ENCODE measurements at places on chromosomes 5 and 9.

GRCh38 chr9:77475641-77476473 is 172.3 kb downstream of the GNA14 start:
- DNase-seq: no peak

DNA sequence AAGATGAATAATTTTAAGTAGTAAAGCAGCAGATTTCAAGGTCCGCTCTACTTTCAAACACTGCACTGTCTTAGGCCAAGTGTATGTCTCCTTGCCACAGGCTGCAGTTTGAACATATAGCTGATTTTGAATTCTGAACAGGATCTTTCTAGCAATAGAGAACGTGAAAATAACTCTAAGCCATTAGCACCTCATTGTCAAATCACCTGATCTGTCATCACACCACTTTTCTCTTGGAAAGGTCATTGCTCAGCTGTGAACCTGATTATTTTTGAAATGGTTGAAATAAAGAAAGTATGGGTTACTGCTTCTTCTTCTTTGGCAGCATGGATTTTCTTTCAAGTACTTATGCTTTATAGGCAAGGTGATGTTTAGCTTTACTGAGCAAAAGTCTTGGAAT is 357.0 kb upstream of the RORB start:
- DNase-seq: no peak

- DNase-seq: no peak
Observed at GRCh38 chr5:54558362-54558761, 40.8 kb downstream of the SNX18 start.

DNA sequence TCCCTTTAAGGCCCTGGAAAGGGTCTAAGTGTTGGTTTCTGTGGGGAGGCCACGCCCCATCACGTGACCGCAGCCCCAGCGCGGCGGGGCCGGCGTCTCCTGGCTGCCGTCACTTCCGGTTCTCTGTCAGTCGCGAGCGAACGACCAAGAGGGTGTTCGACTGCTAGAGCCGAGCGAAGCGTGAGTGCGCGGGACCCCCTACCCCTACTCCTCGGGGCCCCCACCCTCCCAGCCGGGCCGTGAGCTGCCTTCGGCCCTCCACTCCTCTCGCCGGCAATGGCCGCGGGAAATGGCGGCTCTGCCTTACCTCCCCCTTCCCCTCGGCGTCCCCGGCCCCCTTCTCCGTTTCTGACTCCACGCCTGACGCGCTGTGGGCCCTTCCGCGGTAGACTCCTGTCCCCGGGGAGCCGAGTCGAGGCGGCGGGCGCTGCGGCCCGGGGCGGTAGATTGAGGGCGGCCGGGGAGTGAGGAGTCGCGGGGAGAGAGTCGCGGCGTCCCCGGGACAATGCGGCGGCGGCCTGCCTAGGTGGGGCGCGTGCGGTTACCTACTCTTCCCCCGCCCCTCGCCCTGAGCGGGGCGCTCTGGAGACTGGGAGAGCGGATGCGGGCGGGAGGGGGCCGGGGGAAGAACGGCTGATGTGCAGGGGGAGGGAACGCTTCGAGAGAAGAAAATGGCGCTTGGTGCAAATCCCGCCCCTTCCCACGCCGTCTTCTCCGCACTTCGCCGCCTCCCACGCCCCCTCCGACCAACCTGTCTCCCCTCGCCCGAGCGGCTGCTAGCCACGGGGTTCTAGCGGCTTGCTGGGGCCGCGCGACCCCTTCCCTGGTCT is at the start of gene SUB1:
SUB1 (plus strand) TSS at position 112 of the 830 bp plus-strand sequence. CDS start 2,956 bp downstream, outside the sequence.
- DNase-seq: peak; percentile 86

- no peak for DNase-seq
Observed at GRCh38 chr5:170357955-170358444, 31.2 kb downstream of the KCNMB1 start.

DNA sequence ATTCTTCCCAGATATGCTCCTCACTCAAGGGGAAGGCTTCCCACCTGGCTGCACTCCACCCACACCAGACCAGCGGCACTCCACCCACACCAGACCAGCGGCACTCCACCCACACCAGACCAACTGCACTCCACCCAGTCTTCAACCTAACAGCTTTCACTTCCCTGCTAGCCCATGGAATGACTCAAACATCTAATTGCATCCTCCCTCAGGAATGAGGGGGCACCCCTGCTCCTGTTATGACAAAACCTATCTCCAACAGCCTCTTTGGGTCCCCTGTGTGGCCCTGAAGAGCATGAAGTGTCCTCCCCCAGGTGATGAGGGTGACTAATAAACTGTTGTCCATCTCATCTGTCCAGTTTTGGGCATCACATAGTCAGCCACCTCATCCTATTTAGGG is 556.6 kb upstream of the TUSC1 start:
- no peak for DNase-seq

DNA sequence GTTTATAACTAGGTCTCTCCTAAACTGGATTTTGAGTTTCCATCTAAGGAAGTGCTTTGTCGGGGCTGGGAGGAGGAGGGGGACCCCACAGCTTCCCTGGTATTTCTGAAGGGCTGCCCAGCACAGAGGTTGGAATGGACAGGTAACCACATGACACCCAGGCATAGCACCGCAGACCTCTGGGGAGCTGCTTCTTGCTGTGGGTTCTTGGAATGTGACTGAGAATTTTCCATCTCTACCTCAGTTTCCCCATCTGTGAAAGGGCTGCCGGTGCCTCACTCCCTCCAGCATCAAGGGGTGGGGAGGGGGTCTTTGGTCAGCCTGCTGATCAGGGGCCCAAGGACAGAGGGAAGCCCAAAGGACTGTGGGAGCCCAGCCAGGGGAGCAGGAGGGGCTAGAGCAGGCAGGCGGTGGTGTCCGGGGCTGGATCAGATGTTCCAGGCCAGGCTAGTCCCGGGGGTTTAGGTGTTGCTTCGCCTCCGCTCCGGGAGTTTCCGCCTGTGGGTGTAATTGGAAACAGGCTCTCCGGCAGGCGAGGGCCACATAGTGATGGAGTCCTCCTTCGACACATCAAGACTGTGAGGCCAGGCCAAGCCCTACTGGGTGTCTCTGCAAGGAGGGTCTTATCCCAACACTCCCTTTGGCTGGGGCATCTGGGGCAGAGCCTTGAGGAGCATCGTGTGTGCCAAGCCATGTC is 3.3 kb downstream of the OLFML2A start:
- no peak for DNase-seq

- no peak for DNase-seq
Observed at GRCh38 chr5:108629779-108630528, 117.7 kb upstream of the FER start.

DNA sequence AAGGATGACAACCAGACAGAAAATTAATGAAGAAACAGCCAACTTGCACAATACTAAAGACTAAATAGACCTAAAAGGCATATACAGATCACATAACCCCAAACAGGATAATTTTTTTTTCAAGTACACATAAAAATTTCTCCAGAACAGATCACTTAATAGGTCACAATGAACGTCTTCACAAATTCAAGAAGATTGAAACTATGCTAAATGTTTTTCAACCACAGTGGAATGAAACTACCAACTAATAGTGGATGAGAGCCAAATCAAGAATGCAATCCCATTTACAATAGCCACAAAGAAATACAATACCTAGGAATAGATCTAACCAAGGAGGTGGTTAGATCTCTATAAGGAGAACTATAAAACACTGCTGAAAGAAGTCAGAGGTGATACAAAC is 145.8 kb downstream of the TMEM232 start:
- DNase-seq: no peak

- DNase-seq: no peak
Observed at GRCh38 chr5:16855898-16856297, 80.2 kb downstream of the MYO10 start.

GRCh38 chr5:151081431-151082281 is 822 bp upstream of the TNIP1 start:
- no peak for DNase-seq

- DNase-seq: no peak
Observed at GRCh38 chr5:168076561-168076991, 214.9 kb upstream of the WWC1 start.

GRCh38 chr5:41768692-41769091 is 101.5 kb downstream of the OXCT1 start:
- no peak for DNase-seq

GRCh38 chr9:122387536-122387935 is 16.7 kb downstream of the PTGS1 start:
- DNase-seq: no peak

DNA sequence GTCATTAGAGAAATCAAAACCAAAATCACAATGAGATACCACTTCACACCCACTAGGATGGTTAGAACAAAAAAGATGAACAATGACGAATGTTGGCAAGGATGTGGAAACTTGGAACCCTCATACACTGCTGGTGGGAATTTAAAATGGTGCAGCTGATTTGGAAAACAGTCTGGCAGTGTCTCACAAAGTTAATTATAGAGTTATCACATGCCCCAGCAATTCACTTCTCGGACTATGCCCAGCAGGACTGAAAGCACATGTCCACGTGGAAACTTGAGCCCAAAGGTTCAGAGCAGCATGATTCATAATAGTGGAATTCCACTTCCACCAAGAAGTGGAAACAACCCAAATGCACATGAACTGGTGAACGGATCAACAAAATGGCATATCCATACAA is 85.0 kb upstream of the HRH2 start:
- no peak for DNase-seq

DNA sequence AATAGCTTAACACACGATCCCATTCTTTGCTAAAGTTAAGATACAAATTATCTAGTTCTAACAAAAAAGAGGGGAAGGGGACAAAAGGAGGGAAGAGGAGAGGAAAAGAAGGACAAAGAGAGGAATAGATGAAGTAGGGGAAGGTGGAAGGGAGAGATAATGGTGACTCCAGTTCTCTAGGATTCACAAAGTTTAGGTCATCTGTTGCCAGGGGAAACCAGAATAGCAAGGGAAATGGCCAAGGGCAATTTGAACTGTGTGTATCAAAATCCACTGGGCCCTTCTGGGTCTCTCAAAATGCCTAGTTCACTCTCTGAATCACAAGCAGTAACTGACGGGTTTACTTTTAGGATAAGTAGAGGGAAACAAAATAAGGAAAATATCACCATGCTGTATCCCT is 7.6 kb downstream of the SLC24A2 start:
- DNase-seq: no peak

DNA sequence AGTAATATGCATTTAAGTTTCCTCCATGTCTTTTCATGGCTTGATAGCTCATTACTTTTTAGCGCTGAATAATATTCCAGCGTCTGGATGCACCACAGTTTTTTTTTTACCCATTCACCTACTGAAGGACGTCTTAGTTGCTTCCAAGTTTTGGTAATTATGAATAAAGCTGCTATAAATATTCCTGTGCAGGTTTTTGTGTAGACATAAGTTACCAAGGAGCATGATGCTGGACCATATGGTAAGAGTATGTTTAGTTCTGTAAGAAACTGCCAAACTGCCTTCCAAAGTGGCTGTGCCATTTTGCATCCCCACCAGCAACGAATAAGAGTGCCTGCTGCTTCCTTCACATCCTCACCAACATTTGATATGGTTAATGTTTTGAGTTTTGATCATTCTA is 195.6 kb downstream of the PIK3R1 start:
- DNase-seq: no peak

- DNase-seq: no peak
Observed at GRCh38 chr9:91655658-91656057, 232.0 kb upstream of the NFIL3 start.

DNA sequence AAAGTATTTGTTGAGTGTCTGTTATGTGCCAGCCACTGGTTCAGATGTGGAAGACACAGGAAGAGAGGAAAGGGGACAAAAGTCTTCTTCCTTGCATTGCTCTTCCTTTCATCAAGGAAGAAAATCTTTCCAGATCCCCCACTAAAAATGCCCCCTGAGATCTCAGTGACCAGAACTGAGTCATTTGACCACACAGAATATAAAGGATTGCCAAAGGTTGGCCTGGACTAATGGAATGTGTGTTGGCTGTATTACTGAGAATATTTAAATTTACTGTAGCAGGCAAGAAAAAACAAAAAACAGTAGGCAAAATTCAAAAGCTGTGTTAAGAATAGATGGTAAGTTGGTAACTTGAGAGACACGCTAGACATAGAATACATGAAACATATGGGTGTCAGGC is 10.0 kb upstream of the SEPTIN8 start:
- DNase-seq: no peak

GRCh38 chr9:123615381-123615780 is 259.4 kb downstream of the CRB2 start:
- no peak for DNase-seq

DNA sequence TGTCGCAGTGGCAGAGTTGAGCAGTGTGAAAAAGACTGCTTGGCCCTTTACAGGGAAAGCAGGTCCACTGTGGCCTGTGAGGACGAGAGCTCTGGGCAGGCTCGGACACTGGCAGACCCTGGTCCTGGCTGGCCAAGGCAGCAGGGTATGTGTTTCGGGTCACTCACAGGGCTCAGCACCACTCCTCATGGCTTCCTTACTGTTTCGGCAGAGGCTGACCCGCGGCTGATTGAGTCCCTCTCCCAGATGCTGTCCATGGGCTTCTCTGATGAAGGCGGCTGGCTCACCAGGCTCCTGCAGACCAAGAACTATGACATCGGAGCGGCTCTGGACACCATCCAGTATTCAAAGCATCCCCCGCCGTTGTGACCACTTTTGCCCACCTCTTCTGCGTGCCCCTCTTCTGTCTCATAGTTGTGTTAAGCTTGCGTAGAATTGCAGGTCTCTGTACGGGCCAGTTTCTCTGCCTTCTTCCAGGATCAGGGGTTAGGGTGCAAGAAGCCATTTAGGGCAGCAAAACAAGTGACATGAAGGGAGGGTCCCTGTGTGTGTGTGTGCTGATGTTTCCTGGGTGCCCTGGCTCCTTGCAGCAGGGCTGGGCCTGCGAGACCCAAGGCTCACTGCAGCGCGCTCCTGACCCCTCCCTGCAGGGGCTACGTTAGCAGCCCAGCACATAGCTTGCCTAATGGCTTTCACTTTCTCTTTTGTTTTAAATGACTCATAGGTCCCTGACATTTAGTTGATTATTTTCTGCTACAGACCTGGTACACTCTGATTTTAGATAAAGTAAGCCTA is 15.7 kb downstream of the SQSTM1 start:
- DNase-seq: no peak

DNA sequence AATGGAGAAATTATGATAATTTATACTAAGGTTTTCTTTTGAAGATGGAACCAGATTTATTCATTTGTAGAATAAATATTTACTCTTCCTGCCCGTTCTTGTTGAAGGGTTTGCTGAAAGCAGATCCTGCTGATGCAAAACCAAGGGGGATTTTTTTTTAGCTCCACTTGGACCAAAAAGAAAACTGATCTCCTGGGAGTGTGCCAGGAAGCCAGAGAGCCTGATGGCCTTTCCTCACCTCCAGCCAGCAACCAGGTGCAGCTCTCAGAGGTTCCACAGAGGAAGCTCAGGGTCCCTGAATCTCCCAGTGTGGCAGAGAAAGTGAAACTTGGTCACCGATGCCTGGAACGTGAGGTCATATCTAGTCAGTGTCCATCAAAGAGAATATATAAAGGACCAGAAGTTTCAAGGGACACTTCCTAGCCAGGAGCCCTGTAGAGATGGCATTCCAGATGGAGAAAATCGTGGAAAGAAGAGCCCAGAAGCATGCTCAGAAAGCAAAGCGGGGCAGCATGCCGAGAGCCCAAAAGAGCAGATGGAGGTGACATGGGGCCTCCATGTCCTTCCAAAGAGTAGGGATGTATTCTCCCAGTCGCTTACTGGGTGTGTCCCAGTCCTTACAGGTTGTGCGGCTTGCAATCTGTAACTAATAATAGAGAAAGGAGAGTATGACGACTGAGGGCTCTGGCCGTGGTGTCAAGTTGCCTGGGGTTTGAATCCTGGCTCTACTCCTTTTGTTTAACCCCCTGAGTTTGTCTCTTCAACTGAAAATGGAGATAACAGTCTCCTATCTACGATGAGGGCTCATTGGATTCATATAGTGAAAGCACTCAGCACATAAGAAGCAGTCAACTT is 12.2 kb downstream of the AFAP1L1 start:
- no peak for DNase-seq

Measured in stimulated activated CD8-positive, alpha-beta memory T cell treated with anti-CD3 and anti-CD28 coated beads, Interleukin-4, amount 100 ng/mL, for 1 hour (primary cell).